ENCODE measurements at places on chromosomes 16 and 17.

- DNase-seq: no peak
Measured at GRCh38 chr17:65225061-65225460, 87.9 kb downstream of the RGS9 start.

- no peak for DNase-seq
Measured at GRCh38 chr16:67230809-67231660, 4.1 kb downstream of the TMEM208 start.

- no peak for DNase-seq
Measured at GRCh38 chr16:4976611-4977145, 18.5 kb downstream of the SEC14L5 start.

GRCh38 chr17:16488968-16489337, 3.0 kb downstream of the LRRC75A start:
- no peak for DNase-seq

- no peak for DNase-seq
Measured at GRCh38 chr17:39926135-39926587, 1.2 kb downstream of the ORMDL3 start.

DNA sequence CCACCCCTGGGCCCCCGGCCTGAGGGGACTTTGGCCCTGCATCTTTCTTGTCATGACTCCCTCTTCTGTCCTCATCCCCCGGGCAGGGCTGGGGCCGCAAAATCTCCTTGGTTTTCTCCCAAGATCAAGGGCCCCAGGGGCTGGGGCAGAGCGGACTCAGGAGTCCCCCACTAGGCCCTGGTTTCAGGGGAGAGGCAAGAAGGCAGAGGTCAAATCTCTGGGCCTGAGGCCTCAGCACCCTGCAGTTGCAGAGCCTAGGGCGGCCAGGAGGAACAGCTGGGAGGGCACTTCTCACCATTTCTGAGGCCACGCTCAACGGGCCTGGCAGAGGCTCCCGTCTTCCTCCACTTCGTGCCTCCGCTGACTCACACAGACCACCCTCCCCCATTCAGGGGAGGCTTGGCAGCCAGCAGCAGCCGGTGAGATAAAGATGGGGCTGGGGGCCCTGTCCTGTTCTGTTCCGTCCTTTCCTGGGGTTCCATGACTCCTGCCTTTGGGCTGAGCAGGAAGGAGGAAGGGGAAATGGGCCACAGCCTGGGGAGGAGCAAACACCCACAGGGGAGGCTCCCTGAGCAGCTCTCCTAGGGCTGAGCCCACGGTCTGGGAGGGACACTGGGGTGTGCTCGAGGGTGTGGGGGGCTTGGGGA, 12.4 kb downstream of the ZSCAN10 start:
- no peak for DNase-seq

- no peak for DNase-seq
Measured at GRCh38 chr17:43453331-43453812, 30.4 kb upstream of the DHX8 start.

- DNase-seq: no peak
Measured at GRCh38 chr17:52030052-52030451, 128.5 kb downstream of the CA10 start.

GRCh38 chr16:49273771-49274170, 7.9 kb downstream of the CBLN1 start:
- DNase-seq: no peak

- no peak for DNase-seq
Measured at GRCh38 chr17:80761110-80761871, 216.7 kb downstream of the RPTOR start.

GRCh38 chr17:8005357-8005756, 2.9 kb downstream of the GUCY2D start:
- DNase-seq: no peak

DNA sequence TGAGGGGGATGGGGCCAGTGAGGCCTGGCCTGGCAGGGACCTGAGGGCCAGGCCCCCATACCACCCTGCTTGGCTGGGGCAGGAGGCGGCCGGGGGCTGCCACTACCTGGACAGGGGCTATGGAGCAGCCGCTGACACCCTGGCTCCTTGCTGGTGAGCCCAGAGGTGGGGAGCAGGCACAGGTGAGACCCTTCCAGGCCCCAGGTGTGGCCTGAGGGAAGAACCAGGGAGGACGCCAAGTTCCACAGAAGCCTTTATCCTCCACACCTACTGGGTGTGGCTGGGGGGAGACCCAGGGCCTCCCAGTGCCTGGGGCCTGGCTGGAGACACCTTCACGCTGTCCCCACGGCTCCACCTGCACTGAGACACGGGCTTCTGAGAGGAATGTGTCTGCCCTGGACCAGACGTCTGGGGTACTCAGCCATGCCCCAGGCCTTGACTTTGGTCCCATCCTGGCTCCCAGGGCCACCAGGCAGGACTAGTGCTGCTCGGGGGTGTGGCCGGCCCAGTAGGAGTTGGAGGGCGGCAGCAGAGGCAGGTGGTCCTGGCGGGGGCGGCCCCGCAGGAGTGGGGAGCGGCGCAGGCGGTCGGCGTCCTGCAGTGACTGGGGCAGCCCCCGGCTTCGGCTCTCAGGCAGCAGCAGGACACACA, 4.7 kb downstream of the SLC22A31 start:
- DNase-seq: no peak

GRCh38 chr16:569445-570254, at the start of gene PIGQ:
Gene PIGQ (plus strand): TSS chr16:569968. CDS start chr16:574075, 4,107 bp downstream.
- peak; percentile 36 for DNase-seq

GRCh38 chr17:59300941-59301340, 30.5 kb upstream of the YPEL2 start:
- no peak for DNase-seq

DNA sequence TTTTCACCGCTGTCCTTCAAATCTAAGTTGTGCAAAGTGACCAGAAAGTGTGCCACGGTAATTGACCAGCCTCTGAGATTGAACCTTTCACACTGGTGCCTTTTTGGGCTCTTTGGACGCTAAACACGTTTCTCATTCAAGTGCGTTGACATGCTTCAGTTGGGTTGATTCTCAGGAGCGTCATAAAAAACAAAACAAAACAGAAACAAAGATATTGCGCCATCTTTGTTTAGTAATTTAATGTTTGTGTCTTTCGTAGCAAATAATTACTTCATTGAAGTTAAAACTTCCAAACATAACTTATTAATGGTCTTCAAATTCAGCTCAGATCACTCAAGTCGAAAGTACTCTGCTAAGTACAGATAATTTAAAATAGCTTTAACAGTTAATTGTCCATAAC, 80.2 kb downstream of the OR1D5 start:
- DNase-seq: no peak

DNA sequence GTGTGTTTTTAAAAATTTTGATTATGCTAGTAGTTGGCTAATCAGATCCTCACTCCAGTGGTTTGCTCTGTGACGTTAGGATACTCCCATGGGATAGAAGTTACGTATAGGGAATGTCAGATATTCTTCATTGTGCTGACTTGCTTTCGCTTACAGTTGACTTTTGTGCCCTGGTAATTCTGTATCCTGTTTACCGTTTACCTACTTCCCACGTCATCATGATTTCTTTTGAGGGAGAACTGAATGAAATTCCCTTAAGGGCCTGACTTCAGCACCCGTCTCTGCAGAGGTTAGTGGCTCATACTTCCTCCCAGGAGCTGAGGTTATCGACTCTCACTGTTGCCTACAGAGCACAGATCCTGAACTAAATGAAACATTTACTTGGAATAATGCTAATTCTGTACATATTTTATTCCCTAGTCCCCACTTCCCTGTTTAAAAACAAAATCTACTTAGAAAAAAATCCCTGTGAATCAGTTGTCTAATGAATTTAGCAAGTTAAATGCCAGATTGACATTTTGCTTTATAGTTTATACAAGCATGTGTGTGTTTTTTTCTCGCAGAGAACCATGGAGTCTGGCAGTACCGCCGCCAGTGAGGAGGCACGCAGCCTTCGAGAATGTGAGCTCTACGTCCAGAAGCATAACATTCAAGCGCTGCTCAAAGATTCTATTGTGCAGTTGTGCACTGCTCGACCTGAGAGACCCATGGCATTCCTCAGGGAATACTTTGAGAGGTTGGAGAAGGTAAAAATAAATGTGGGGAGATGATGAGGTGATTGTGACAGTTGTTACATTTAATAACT, 2.8 kb downstream of the PRKAR1A start:
- peak; percentile 51 for DNase-seq

DNA sequence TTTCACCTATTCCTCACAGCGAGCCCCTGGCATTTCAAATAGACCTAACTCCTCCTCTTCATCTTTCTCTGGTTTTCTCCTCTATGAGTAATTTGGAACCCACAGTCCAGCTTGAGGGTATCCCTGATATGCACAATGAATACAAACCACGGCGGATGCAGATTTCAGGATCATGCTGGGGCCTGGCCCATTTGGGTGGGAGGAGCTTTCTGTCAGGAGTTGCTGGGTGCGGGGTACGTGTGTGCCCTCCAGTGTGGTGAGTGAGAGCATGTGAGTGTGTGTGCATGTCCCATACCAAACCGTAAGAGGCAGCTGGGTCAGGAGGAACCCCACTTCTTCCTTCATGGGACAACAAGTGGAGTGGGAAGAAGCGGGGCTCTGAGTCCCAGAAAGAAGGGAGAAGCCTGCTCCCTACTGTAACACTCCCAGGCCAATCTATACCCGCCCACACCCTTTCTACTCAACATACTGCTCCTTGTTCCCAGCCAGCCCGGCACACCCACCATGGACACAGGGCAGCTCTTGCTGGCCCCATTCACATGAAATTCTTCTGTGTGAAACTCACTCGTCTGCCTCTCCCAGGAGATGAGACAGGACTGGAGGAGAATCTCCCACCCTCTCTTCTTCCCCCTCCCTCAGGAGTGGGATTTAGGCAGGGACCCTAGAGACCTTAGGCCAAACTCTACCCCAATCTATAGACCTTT, 18.4 kb downstream of the CNTNAP1 start:
- no peak for DNase-seq

DNA sequence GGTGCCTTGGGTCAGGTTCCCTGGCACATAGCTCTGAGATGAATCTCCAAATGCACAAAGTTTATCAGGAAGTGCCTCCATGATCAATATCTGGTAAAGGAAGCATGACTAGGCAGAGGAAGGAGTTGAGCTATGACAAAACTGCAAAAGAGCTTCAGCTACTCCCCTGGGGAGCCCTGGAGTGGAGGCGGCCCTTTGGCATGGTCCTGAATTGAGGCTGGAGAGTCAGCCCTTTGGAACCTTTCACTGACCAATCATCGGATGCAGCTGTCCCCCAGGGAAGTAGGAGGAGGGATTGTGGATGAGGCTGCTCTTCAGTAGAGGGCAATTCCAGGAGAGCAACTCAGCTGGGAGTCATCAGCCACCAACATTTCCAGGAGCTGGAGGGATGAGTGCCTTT, 46.1 kb upstream of the NLRP1 start:
- no peak for DNase-seq

GRCh38 chr16:29961127-29961478, 776 bp upstream of the TMEM219 start:
- no peak for DNase-seq

- no peak for DNase-seq
Measured at GRCh38 chr17:82559566-82560251, 40.2 kb downstream of the FOXK2 start.

DNA sequence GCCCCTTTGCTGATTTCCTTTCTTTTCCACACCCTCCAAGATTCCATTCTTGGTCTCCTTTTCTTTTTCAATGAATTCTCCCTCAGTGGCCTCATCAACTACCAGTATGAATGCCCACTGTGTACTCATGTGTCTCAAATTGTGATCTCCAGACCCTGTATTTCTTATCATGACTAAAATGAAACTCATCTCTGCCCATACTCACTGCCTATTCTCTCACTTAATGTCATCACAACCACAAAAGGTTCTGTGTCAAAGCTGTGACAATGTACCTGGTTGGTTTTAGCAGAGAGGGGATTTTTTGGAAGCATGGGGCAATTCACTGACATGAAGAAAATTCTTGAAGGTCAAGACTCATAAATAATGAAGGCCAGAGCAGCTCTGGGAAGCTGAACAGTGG, 11.5 kb upstream of the TBX4 start:
- DNase-seq: no peak

DNA sequence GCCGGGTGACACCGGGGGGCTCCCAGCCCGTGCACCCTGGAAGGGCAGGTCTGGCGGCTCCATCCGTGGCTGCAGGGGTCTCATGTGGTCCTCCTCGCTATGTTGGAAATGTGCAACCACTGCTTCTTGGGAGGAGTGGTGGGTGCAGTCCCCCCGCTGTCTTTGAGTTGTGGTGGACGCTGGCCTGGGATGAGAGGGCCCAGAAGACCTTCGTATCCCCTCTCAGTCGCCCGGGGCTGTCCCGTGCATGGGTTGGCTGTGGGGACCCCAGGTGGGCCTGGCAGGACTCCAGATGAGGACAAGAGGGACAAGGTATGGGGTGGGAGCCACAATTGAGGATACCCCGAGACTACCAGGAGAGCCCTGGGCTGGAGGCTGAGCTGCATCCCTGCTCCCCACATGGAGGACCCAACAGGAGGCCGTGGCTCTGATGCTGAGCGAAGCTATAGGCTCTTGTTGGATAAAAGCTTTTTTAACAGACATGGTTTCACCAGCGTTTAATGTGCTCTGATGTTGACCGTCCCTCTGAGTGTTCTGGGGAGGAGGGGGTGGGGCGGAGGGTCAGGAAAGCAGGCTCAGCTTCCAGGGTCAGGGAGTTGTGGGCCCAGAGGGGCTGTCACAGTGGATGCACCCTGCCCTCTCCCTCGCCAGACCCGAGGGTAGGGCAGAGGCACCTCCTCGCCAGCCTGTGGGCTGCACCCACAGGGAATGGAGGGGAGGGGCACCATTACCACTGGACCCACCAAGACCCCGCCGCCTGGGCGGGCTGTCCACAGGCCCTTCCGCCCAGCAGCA, 5.4 kb downstream of the SPATA2L start:
- DNase-seq: no peak

GRCh38 chr17:47810200-47810821, 11.3 kb downstream of the OSBPL7 start:
- DNase-seq: no peak

DNA sequence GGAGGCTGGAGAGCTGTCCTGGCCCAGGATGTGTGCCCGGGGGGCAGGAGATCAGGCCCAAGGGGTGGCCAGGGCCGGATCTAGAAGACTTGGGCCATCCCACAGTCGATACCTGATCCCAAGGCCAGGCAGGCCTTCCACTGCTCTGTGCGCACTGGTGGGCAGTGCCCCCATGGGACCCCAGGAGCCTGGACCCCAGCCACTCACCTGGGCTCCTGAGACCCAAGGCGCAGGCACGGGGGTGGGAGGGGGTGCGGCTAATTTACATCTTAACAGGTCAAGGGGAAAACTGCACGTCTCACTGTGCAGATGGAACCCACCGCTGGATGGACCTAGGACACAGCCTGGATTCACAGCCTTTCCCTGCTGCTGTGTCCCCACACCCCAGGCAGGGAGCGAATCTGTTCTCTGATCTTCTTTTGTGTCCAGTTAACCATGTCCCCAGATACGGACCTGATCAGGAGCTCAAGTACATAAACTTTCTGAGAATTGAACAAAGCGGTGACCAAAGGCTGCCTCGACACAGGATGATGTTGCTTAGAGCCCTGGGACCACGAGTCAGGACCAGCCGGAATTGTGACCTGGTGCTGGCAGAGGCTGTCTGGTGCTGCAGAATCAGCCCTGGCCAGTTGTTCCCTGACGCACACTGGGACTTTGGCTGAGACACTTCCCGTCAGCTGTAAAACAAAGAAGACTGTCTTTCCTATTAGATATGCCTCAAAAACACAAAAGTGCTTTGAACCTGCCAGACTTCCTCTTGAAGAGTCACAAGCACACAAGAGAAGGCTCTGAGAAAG, 60.6 kb downstream of the TNFRSF13B start:
- no peak for DNase-seq

- DNase-seq: no peak
Measured at GRCh38 chr16:49531931-49532840, 158.6 kb downstream of the C16orf78 start.

- DNase-seq: no peak
Measured at GRCh38 chr16:11996433-11997330, 20.1 kb downstream of the SNX29 start.

Measured in skin of body (tissue), 3 donors.